ENCODE measurements at places on chromosomes 12 and 14.
A peak's percentile ranks its signal among the peaks of the same experiment; 100 is the strongest.

DNA sequence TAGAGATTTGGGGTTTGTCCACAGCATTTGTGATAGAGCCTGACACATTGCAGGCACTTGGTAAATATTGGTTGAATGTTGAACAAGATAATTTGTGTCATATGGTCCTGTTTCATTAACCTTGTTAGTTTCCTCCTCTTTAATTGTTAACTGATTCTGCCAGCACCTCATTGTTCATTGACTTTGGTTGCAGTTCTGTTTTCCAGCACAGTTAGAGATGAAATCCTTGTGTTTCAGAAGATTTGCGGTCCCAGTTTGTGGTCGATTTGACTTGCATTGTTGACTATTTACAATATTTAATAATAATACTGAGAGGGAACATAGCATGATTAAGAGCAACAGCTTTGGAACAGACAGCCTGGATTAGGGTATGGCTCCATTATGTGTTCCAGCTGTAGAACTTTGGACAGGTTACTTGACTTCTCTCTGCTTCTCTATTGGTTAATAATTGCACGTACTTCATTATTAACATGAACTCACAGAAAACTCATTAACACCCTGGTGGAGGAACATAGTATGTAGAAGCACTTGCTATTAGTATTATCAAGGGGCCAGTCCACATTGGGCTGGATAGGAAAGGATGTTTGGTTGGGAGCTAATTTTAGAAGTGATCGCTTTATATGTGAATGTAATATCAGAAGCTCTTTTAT, 8.7 kb downstream of the DRAM1 start:
- DNase-seq = no peak

GRCh38 chr14:45185100-45185814, 49.5 kb downstream of the FANCM start:
- DNase-seq = no peak

- no peak for DNase-seq
Measured at GRCh38 chr12:78442454-78442801, 422.1 kb upstream of the SYT1 start.

DNA sequence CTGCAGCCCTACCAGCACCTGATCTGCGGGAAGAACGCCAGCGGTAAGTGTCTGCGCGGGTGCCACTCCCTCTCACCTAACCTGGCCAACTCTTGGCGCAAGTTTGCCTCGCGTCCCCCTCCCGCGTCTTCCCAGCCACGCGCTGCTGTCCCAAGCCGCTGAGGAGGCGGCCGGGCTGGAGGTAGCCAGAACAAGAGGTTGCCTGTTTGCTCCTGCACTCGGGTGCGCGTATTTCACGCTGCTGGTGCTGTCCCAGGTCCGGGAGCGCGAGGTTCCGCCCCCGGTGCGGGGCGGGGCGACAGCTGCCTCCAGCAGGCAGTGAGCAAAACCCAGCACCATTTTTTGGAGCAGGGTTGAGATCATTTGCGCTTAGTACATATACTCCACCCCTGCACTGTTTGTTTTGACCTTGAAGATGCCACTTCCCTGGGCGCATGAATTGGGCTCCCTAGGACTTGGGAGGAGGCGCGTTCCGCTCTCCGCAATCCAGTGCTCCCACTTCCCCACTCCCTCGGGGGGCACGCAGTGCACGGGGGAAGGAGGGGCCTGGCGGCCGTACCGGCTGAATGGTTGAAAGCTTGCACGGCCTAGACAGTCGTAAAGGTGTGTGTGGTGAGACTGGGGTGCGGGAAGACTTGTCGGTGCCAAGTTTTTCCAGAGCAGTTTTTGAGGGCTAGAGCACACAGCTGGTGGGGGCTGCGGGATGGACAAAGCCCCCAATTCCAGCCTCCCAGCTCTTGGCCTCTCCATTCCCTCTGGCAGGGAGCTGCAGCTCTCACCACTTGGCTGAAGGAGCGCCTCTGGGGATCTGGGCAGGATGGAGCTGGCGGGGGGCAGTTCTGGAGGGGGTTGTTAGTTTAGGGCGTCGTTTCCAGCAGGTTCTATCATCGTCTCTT, 226.9 kb upstream of the CRY1 start:
- DNase-seq = no peak

GRCh38 chr12:132695431-132695830, 8.0 kb downstream of the PXMP2 start:
- DNase-seq = no peak

DNA sequence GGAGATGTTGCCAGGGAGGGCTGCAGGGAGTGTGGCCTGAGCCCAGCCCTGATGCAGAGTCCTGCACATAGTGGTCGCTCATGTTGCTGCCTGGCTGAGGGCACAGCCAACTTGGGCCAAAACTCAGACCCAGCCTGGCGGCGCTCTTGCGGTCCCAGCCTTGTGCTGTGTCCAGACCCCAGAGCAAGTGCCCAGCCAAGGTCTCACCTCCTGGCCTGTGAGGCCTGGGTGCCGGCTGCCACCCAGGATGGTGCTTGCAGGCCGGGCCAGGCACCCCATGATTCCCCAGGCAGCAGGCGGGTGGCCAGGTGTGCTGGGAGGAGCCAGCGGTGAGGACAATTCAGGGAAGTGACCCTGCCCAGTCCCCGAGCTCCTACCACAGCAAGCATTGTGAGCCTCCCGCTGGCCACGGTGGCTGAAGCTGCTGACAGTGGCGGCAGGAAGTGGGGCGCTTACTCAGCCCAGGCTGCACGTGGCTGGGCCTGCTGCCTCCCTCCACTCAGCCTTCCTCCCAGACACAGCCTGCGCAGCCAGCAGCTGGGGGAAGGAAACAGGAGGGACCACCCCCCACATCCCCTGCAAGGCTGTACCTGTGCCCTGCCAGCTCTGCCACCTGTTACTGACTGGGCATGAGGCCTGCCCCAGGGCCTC, 17.7 kb upstream of the PGF start:
- peak; percentile 60 for DNase-seq

DNA sequence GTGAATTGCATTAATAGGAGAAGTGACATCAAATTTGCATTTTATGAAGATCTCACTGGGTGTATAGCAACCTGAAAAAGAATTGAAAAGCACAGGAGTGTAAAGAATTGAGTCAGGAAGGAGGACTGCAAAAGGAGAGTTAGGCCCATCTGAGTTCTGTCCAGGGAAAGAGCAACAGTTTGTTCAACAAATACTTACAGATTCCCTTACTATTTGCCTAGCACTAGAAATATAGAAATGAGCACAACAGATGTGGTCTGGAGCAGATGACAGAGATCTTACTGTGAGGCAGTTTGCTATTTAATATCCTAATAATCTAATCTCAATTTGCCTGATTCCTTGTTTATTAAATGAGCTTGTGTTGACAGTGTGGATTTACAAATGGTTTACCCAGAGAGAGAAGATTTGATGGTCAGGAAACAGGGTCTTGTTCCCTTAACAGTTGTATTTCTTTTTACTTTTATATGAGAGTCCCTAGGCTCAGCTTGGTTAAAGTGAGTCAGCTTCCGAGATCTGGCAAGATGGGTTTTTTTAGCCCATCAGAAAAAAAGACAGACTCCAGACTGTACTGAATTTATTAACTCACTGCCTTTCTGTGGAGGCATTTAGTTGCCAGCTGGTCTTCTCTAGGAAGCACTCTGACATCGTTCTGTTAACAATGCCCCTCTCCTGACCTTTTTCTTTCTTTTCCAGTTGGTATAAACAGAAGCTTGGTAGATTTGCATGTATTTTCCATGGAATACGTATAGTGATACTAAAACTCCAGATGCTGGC, 229.7 kb downstream of the TTC6 start:
- DNase-seq = no peak

DNA sequence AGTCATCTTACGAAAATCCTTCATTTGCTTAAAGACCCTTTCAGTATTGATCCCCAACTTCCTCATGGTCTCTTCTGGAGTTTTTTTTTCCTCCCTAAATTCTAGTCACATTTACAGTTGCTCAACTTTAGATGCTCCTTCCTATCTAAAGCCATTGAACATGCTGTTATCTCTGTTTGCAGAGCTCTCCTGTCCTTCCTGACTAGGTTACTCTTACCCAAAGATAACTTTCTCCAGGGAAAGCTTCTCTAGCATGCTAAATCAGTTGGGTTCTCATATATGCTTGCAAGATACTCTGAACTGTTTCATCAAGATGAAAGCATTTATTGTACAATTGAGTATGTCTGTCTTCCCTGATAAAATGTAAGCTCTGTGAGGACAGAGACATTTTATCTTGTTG, 1.8 kb upstream of the RAB21 start:
- no peak for DNase-seq

GRCh38 chr12:42463671-42464070, 125.9 kb downstream of the PRICKLE1 start:
- DNase-seq = no peak

GRCh38 chr12:114030451-114030850, 64.3 kb upstream of the RBM19 start:
- DNase-seq = peak; percentile 34

DNA sequence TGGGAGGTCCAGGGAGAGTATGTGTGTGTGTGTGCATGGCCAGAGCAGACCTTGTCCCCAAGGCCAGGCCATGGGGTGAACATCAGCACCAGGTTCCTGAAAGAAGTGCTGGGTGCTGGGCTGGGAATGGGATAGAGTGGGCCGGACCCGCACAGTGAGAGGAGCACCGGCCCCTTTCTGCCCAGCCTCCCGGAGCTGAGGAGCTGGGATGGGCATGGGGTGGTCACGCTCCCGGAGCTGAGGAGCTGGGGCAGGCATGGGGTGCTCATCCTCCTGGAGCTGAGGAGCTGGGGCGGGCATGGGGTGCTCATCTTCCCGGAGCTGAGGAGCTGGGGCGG, 83.3 kb downstream of the B4GALNT3 start:
- DNase-seq = no peak

GRCh38 chr12:60112763-60113162, 516.9 kb downstream of the SLC16A7 start:
- no peak for DNase-seq

DNA sequence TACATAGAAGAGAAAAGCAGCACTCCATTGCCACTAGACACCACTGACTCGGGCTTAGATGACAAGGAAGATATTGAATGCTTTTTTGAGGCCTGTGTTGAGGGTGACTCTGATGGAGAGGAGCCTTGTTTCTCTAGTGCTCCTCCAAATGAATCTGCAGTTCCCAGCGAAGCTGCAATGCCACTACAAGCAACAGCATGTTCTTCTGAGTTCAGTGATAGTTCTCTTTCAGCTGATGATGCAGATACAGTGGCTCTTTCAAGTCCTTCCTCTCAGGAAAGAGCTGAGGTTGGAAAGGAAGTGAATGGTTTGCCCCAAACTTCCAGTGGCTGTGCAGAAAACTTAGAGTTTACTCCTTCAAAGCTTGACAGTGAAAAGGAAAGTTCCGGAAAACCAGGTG, 114.5 kb upstream of the NPAS3 start:
- DNase-seq = no peak

DNA sequence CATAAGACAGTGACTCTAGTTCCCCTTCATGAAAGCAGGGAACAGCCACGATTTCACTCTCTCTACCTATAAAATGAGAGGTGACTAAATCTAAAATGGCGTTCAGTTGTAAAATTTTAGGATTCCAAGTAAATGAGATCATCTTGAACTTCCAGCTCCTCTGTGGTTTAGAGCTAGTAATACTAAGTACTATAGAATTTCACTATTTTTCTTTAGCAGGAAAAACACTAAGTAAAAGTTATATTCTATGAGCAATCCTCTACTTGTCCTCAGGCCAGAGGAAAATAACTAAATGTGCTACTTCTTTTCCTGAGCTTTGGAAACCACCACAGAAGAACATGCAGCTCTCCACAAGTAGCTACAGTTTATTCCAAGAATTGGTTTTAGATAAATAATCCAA, 55.6 kb downstream of the NIN start:
- DNase-seq = no peak
